Frontal cortex (tissue), 4 donors: ENCODE measurements at places on chromosomes 7 and 10.

DNA sequence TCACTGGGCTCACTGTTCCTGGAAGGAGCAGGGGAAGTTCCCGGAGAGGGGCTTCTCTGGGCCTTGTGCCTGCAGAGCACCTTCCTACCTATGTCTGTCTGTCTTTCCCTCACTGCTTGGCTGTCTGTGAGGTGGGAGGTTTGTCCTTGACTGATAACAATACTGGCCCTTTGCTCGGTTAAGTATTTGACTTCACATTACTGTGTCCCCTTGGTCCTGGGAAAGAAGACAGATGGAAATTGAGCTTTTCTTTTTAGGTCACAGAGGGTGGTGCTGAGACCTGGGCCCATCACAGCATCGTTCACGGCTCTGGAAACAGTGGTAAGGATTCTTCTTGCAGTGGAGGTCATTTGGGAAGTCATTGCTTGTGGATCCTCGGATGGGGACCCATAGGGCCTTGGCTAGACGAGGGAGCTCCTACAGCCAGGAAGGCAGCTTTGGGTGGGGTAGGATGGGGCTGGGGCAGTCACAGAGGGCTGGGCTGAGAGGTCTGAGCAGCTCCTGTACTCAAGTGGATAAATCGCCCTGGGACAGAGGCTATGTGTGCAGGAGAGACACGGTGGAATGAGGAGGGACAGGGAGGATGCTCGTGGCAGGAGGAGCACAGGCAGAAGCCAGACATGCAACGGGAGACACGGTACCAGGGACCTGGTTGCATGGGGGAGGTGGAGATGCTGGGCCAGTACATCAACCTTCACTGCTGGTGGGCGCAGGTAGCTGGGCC is 450.2 kb downstream of the PLXNA4 start:
- no peak for DNase-seq

- no peak for DNase-seq
Measured at GRCh38 chr10:90935581-90936275, 14.8 kb upstream of the ANKRD1 start.

DNA sequence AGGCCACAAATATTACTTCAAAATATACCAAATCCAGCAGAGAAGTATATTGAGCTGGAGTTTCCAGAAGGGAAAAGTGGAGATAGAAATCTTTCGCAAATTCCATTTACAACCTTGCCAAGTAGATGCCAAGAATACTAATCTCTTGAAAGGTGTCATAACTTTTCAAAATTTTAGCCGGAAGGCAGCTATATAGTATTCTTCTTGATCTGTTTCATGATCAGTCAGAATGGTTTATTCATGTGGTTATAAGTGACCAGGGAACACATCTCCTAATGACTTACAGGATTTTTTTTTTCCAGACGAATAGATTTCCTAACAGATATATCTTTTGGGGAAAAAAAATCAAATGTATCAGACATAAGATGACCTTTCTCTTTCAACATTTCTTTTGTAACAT is 270.7 kb downstream of the TSPAN12 start:
- no peak for DNase-seq

DNA sequence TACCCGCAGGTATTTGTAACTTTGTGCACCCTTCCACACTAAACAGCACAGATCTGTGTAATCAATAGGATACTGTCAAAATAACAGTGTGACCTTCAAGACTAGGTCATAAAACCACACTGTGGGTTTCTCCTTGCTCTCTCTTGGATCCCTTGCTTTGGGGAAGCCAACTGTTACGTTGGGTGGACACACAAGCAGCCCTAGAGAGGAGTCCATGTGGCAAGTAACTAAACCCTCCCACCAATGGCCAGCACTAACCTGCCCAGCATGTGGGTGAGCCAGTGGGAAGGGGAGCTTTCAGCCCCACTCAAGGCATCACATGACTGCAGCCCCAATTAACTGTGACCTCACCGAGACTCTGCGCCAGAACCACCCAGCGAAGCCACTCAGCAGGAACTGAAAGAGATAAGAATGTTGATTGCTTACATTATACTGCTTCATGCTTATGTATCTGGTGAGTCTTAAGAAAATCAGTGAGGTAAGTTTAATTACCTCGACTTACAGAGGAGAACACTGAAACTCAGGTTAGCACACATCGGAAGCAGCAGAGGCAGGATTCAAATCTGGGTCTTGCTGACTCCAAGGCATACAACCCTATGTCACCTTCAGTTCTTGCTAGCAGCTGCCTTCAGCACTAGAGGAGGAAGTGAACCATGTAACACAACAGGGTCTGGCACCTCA is 9.4 kb upstream of the ZC3HAV1 start:
- no peak for DNase-seq

GRCh38 chr10:50394832-50395231 is 143.5 kb upstream of the ASAH2 start:
- no peak for DNase-seq

- no peak for DNase-seq
Measured at GRCh38 chr7:4270941-4271715, 411.0 kb upstream of the FOXK1 start.

- DNase-seq: no peak
Measured at GRCh38 chr7:101853684-101854083, 36.3 kb downstream of the CUX1 start.

GRCh38 chr10:75016325-75016724 is 95.1 kb upstream of the SAMD8 start:
- no peak for DNase-seq

DNA sequence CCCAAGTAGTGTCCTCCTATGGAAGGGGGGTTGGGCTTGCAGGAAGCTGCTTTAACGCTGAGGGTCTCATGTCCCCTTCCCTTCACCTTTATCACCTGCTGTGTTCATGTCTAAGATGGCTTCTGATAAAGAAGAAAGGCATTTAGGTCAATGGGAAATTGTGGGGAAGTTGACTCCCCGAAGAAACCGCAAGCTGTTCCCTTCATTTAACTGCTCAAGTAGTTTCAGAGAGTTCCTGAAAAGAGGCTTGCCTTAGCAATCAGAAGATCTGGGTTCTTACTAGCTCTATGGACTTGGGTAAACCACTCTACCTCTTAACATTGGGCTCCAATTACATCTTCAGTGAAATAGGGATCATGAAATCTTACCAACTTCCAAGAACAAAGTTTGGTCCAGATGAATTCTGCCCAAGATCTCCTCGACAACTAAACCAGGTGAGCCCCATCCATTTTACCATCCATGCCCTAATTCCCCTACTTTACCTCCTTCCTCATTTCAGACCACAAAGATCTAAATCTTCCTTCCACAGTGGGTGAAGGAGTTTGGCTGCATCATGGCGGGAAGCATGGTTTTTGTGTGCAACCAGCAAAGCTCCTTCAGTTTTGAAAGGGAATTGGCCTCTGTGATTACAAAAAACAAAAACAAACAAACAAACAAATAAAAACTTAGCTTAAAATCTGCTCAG is 30.4 kb upstream of the UCN3 start:
- no peak for DNase-seq
